Epithelial cell of proximal tubule (primary cell): ENCODE measurements at places on chromosomes 13 and 19. TPM values are rescaled to one million over a fixed set of nuclear protein-coding genes. Genes with fewer than 3 reads are reported as not detected.

GRCh38 chr13:47475441-47475948, 525.6 kb downstream of the SUCLA2 start:
- DNase-seq, result no peak

DNA sequence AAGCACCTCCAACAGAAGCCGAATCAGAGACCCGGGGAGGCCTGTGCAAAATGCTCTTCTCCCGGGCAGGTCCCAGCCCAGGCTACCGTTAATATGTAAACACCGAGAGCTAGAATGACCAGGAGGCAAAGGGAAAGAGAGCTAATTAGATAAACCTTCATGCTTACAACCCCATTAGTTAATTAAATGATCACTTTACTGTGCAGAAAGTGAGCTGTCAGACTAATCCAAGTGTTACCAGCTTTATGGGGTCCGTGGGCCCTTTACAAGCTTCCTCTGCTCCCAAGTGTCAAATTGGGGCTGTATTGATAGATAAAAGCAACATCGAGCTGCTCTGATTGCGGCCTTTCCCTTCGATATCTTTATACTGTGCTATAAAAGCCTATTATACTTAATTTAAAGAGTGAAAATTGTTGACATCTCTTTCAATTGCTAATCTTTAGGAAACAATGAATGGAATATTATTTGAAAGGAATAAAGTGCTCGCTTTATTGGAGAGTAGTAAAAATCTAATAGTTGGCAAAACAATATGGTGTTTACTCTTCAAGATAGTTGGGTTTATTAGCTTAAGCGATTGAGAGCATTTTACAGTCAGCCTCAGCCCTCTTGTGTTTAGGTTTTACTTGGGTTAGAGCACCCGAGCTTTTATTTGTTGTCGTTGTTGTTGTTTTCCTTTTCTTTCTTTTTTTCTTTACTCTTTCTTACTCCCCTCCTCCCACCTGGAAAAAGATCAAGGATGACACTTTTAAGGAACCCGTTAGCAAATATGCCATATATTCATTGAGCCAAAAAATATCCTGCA, 189.3 kb upstream of the GPR12 start:
- no peak for DNase-seq

DNA sequence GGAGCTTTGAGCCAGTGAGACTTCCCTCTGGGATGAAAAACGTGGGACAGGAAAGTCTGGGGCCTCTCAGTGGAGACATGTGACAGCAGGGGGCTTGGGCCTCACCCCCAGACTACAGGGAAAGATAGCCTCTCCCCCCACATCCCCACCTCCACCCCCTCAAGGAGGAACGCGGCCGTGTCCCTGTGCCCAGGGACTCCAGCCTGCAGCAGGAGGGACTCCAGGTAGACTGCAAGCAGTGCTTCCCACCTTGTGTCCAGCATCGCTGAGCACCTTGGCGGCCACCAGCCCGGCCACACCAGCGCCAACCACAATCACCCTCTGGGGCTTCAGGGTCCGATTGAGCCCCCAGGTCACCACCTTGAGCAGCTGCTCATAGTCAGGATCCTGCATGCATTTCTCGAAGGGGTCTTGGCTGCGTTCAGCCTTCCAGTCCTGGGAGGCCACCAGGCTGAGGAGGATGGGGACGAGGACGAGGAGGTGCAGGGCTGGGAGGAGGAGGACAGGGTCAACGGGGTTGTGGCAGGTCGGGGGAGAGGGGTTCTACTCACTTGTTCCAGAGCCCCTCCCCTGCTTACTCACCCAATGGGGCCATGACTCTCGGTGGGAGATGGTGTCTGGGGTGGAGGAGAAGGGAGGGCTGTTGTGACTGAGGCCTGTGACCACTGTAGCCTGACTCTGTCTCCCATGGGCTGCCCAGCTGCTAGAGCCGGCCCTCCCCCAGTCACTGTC, 955 bp downstream of the IL4I1 start:
- no peak for DNase-seq

GRCh38 chr19:16135430-16136127, 7.9 kb upstream of the HSH2D start:
- DNase-seq, result no peak

- DNase-seq, result no peak
Measured at GRCh38 chr19:10713317-10713716, 4.6 kb upstream of the DNM2 start.

DNA sequence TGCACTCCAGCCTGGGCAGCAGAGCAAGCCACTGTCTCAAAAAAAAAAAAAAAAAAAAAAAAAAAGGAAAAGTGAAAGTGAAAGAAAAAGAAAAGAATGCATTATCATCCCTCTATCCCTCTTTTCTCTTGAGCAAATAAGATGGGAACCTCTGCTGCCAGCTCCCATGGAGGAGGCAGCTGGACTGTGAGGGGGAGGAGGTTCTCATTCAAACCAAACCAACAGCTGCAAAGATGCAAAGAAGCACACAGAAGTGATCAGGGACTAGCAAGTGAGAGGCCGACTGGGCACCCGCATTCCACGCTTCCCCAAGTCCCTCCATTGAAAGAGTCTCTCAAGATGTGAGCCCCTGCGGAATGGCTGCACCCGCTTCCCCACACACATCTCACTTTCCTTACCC, 63.5 kb downstream of the TSHZ3 start:
- no peak for DNase-seq

- no peak for DNase-seq
Measured at GRCh38 chr13:73060251-73061160, 1.7 kb downstream of the KLF5 start.

- no peak for DNase-seq
Measured at GRCh38 chr19:35327642-35328041, 1.3 kb upstream of the CD22 start.

- no peak for DNase-seq
Measured at GRCh38 chr13:21616205-21616866, 12.4 kb upstream of the MICU2 start.

- DNase-seq, result no peak
Measured at GRCh38 chr13:72853000-72853399, 71.1 kb downstream of the PIBF1 start.

GRCh38 chr13:73293913-73294523, 235.2 kb downstream of the KLF5 start:
- DNase-seq, result no peak

DNA sequence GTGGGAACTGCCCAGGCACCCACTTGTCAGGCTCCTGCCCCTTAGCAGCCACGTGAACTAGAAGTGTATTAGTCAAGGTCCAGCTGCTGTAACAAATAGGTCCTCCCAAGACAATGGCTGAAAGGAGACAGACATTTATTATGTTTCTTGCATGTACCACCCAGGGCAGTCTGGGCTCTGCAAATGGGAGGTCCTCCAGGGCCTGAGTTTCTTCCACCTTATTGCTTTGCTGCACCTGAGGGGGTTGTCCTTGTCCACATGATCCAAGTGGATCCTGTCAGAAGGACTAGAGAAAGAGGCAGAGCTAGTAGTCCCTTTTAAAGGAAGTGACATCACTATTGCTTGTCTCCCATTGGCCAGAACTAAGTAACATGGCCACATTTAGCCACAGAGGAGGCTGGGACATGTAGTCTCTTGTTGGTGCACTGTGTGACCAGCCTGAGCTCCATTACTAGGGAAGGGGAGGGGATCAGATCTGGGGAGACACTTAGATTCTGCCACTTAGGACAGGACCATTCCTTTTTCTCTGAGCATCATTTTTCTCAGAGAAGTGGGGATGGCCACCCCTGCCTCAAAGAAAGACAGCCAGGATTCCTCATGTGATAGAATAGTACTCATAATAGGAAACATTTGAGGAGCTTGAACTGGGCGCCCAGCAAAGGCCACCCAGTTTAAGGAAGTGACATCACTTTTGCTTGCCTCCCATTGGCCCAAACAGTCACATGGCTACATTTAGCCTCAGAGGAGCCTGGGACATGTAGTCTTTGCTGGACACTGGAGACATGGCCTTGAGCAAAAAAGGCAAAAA, 15.1 kb downstream of the CC2D1A start:
- DNase-seq, result no peak

GRCh38 chr13:66842766-66843165, 387.4 kb downstream of the PCDH9 start:
- DNase-seq, result no peak

DNA sequence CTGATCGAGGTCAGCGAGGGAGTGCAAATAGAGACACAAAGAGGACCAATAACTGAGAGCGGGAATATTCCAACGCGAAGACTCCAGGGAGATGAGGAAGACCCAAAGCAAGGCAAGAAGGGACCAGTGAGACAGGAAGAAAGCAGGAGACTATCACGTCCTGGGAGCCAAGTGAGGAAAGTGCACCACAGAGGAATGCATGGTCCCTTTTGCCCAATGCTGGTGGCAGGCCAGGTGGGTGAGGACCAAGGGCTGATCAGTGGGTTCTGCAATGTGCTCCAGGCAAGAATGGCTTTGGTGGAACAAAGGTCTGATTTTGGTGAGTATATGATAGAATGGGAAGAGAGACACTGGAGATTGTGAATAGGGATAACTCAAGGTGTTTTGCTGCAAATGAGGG, 25.4 kb downstream of the CHST8 start:
- no peak for DNase-seq

PNMA8A gene
- total RNA-seq, result 4.3 and 7.4 TPM in 2 replicates

SMIM44 gene
- 1.0 TPM in 1 of 2 replicates, not detected in the other for total RNA-seq

RASAL3 gene
- total RNA-seq, result not detected in 2 replicates
